ENCODE measurements at places on chromosomes 12 and 14.

DNA sequence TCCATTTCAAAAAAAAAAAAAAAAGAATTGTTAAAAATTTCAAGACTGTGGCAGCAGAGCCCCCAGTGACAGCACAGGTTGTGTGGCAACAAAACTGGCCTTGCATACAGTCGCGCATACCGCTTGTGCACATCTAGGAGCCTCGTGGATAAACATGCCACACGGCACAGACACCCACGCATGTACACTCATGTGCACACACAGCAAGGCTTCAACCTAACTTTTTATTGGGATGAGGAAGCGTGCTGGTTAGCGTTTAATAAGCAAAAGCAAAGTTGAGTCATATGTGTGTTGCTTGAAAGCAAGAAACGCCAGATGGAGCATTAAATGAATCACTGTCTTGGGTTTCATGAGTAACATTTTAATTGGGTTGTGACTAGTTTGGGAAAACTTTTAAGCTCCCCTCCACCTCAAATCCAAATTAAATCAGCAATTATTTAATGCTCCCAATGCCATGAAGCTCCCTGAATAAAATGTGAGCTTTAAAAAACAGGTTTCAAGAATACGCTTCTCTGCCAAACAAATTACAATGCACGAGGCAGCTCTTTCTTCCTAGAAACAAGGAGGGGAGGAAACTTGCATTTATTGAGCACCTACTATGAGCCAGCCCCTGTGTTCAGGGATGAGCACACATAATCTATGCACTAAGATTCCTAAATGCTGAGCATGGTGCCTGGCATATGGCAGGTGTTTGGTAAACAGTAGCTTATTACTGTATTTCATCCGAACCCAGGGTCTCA, 35.7 kb upstream of the EML1 start:
- H3K36me3 ChIP-seq: no peaks in the 10 kb centered on the region
- H3K4me1 ChIP-seq: no peaks in the 10 kb centered on the region
- no peaks in the 10 kb centered on the region for H3K27me3 ChIP-seq
- H3K4me3 ChIP-seq: no peak overlapping the region

DNA sequence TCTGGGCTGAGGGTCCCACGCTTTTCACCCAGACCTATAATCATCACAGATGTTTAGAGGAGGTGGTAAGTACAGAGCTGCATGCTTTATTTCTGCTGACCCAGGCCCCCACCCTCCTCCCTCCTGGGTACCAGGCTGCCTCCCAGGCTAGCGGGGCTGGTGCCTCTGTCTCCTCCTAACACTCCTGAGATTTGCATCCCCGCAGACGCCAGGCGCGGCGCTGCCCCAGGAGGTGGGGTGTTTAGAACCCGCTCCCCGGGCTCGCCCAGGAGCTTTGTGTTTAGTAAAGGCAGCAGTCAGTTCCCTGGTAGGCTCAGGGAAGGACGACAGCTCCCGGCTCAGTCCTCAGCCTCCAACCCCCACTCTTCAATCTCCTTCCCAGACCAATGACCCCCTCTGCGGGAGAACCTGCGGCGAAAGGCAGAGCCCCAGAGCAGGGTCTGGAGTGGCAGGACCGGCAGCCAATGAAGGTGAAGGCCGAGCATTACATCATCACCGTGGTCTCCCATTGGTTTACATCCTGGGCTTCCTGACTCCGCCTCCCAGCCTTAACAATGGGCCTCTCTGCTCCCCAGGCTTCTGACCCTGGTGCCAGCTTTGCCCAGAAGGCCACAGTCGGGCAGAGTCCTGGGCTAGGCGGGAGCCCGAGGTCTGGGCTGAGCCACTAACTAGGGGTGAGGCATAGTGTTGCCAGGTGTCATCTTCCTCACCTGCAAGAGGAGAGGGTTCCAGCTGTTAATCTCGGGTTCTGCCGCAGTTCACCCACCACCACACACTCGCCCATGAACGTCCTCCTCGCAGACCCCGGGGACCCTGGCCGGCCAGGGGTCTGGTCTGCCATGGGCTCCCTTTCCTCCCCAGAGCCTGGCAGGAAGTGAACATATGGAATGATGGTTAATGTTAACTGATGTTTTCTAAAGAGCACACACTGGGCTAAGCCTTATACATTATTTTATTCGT, 57.5 kb downstream of the CALM1 start:
- no peaks in the 10 kb centered on the region for H3K4me1 ChIP-seq
- H3K36me3 ChIP-seq: no peaks in the 10 kb centered on the region
- no peaks in the 10 kb centered on the region for H3K27me3 ChIP-seq

- no peaks in the 10 kb centered on the region for H3K27me3 ChIP-seq
- DNase-seq: peak; percentile 38
- no peak overlapping the region for H3K27ac ChIP-seq
- H3K4me3 ChIP-seq: no peak overlapping the region
Observed at GRCh38 chr12:2688381-2688931, 106.3 kb upstream of the FKBP4 start.

GRCh38 chr14:42683707-42684106, 1077.0 kb downstream of the LRFN5 start:
- no peak overlapping the region for H3K4me3 ChIP-seq
- no peaks in the 10 kb centered on the region for H3K4me1 ChIP-seq
- H3K27ac ChIP-seq: no peak overlapping the region
- H3K27me3 ChIP-seq: no peaks in the 10 kb centered on the region
- H3K36me3 ChIP-seq: no peaks in the 10 kb centered on the region

DNA sequence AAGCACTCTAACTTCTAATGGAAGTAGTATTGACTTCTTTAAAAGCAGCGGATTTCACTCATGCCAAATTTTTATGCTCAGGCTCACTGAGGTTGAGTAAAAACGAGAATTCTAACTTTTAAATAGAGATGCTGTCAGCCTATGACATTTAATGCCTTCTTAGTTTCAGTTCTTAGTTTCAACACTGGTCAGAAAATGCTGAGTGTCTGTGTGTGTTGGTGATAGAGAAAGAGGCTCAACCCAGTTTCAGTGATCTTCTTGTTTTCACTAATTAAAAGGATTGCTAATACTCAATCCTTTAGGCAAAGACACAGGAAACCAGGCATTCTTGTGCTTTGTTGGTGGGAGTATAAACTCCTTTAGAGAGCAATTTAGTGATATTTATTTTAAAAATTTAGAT, 31.0 kb downstream of the PEBP1 start:
- no peaks in the 10 kb centered on the region for H3K27me3 ChIP-seq
- H3K4me1 ChIP-seq: no peaks in the 10 kb centered on the region
- H3K4me3 ChIP-seq: no peak overlapping the region
- DNase-seq: no peak
- H3K36me3 ChIP-seq: peaks cover 4% of the 10 kb centered on the region

DNA sequence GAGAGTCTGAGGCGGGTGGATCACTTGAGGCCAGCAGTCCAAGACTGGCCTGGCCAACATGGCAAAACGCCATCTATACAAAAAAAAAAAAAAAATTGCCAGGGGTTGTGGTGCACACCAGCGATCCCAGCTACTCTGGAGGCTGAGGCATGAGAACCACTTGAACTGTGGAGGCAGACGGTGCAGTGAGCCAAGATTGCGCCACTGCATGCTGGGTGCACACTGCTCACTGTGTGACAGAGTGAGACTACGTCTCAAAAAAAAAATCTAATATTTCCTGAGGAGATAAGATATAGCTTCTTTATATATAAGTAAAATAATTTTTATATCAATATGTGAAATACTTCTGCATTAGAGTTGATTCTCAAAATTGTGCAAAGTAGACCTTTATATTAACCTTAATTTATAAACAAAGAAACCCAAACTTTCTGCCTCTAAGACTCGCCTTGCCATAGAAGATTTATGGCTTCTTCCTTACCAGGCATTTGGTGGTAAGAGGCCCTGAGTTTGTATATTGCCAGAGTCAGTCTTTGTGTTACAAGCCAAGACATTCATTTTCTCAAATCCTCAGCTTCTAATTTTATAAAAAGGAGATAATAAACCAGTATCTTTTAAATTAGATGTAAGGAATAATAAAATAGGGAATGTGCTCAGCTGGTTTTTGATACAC, 1226.7 kb downstream of the FLRT2 start:
- no peak overlapping the region for H3K4me3 ChIP-seq
- no peaks in the 10 kb centered on the region for H3K4me1 ChIP-seq
- no peaks in the 10 kb centered on the region for H3K27me3 ChIP-seq
- H3K27ac ChIP-seq: no peak overlapping the region
- no peak for DNase-seq
- H3K36me3 ChIP-seq: no peaks in the 10 kb centered on the region

GRCh38 chr14:22448035-22448904, 140.8 kb downstream of the DAD1 start:
- H3K4me1 ChIP-seq: no peaks in the 10 kb centered on the region
- no peaks in the 10 kb centered on the region for H3K36me3 ChIP-seq
- no peak overlapping the region for H3K27ac ChIP-seq
- no peaks in the 10 kb centered on the region for H3K27me3 ChIP-seq
- no peak overlapping the region for H3K4me3 ChIP-seq
- no peak for DNase-seq

GRCh38 chr12:68189821-68190242, 30.3 kb upstream of the IFNG start:
- H3K27me3 ChIP-seq: no peaks in the 10 kb centered on the region
- H3K4me3 ChIP-seq: no peak overlapping the region
- H3K4me1 ChIP-seq: no peaks in the 10 kb centered on the region

- H3K4me1 ChIP-seq: no peaks in the 10 kb centered on the region
- no peak overlapping the region for H3K27ac ChIP-seq
- no peak overlapping the region for H3K4me3 ChIP-seq
- DNase-seq: no peak
- H3K27me3 ChIP-seq: no peaks in the 10 kb centered on the region
Observed at GRCh38 chr14:37746140-37746832, 150.9 kb downstream of the TTC6 start.

GRCh38 chr12:123056709-123057108, 76.2 kb downstream of the ARL6IP4 start:
- H3K36me3 ChIP-seq: no peaks in the 10 kb centered on the region
- H3K4me3 ChIP-seq: no peak overlapping the region
- H3K4me1 ChIP-seq: peaks cover 4% of the 10 kb centered on the region
- DNase-seq: no peak
- H3K27ac ChIP-seq: no peak overlapping the region

- H3K27ac ChIP-seq: no peak overlapping the region
- H3K27me3 ChIP-seq: no peaks in the 10 kb centered on the region
- no peak for DNase-seq
- no peaks in the 10 kb centered on the region for H3K4me1 ChIP-seq
- H3K36me3 ChIP-seq: no peaks in the 10 kb centered on the region
- no peak overlapping the region for H3K4me3 ChIP-seq
Observed at GRCh38 chr12:127944211-127944899, 322.6 kb upstream of the TMEM132C start.

GRCh38 chr14:24060984-24061913, 9.4 kb downstream of the CARMIL3 start:
- no peak overlapping the region for H3K4me3 ChIP-seq
- H3K36me3 ChIP-seq: no peaks in the 10 kb centered on the region
- H3K4me1 ChIP-seq: no peaks in the 10 kb centered on the region
- no peak for DNase-seq
- no peak overlapping the region for H3K27ac ChIP-seq

GRCh38 chr12:614411-614970, 48.8 kb downstream of the NINJ2 start:
- H3K27me3 ChIP-seq: no peaks in the 10 kb centered on the region
- H3K36me3 ChIP-seq: no peaks in the 10 kb centered on the region
- no peak for DNase-seq
- H3K27ac ChIP-seq: no peak overlapping the region
- no peak overlapping the region for H3K4me3 ChIP-seq

GRCh38 chr12:102406033-102406584, 74.3 kb downstream of the IGF1 start:
- peak overlapping the region; percentile 23 for H3K27ac ChIP-seq
- no peaks in the 10 kb centered on the region for H3K27me3 ChIP-seq
- H3K4me3 ChIP-seq: no peak overlapping the region
- peak; percentile 35 for DNase-seq
- no peaks in the 10 kb centered on the region for H3K4me1 ChIP-seq
- no peaks in the 10 kb centered on the region for H3K36me3 ChIP-seq

DNA sequence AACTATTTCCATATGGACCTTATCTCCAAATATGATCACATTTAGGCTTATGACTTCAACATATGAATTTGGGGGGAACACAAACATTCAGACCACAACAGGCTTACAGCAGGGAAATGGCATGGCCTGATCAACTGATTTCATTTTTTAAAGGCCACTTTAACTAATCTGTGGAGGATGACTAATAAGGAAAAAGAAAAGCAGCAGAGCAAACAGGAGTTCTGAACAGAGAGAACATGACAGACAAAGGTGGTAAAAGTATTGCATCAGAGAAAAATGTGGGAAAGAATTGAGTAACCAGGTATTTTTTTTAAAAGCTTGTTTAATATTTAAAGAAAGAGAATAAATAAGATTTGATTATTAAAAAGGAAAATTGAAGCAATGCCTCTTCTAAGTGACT, 366.1 kb upstream of the TMPO start:
- no peak for DNase-seq
- H3K36me3 ChIP-seq: no peaks in the 10 kb centered on the region
- H3K4me3 ChIP-seq: no peak overlapping the region
- no peak overlapping the region for H3K27ac ChIP-seq

DNA sequence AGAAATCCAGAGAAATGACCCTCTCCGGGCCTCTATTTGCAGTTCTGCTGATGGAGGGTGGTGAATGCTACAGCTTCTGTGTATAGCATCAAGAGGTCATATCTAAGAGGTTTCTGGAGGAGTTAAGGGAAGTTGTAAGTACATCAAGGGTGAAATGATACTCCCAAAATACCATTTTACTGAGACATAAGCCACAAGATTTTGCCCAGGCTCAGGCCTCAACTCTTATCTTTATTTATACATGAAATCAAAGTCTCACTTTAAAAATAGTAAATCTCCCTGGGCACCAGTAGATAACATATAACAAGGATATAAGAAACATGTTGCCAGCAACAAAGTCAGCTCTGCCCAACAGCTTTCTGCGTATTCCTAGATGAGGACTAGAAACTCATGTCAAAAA, 40.4 kb downstream of the NIN start:
- no peak for DNase-seq
- no peaks in the 10 kb centered on the region for H3K27me3 ChIP-seq
- H3K4me3 ChIP-seq: no peak overlapping the region
- no peaks in the 10 kb centered on the region for H3K4me1 ChIP-seq
- H3K27ac ChIP-seq: no peak overlapping the region

- H3K4me3 ChIP-seq: no peak overlapping the region
- no peaks in the 10 kb centered on the region for H3K36me3 ChIP-seq
- no peak for DNase-seq
Observed at GRCh38 chr12:118908811-118909210, 72.5 kb upstream of the SRRM4 start.

GRCh38 chr12:118874698-118875548, 106.4 kb upstream of the SRRM4 start:
- H3K36me3 ChIP-seq: no peaks in the 10 kb centered on the region
- no peak overlapping the region for H3K27ac ChIP-seq
- no peak for DNase-seq
- H3K27me3 ChIP-seq: no peaks in the 10 kb centered on the region
- H3K4me1 ChIP-seq: no peaks in the 10 kb centered on the region
- no peak overlapping the region for H3K4me3 ChIP-seq

- H3K36me3 ChIP-seq: no peaks in the 10 kb centered on the region
- peak; percentile 47 for DNase-seq
- H3K27ac ChIP-seq: peak overlapping the region; percentile 59
- H3K4me3 ChIP-seq: no peak overlapping the region
Observed at GRCh38 chr12:29796823-29797263, 13.1 kb upstream of the TMTC1 start.

GRCh38 chr14:90666571-90666970, 149.7 kb downstream of the TTC7B start:
- no peaks in the 10 kb centered on the region for H3K4me1 ChIP-seq
- no peak overlapping the region for H3K27ac ChIP-seq
- no peak for DNase-seq
- H3K27me3 ChIP-seq: no peaks in the 10 kb centered on the region
- no peaks in the 10 kb centered on the region for H3K36me3 ChIP-seq

Measured in breast epithelium (tissue), 4 donors.